Left lung (tissue), 14 donors: ENCODE measurements at places on chromosomes 2 and 18. TPM values are rescaled to one million over a fixed set of nuclear protein-coding genes. Genes with fewer than 3 reads are reported as not detected.

Gene FBXO15
- polyA plus RNA-seq, result 2.8 TPM

DNA sequence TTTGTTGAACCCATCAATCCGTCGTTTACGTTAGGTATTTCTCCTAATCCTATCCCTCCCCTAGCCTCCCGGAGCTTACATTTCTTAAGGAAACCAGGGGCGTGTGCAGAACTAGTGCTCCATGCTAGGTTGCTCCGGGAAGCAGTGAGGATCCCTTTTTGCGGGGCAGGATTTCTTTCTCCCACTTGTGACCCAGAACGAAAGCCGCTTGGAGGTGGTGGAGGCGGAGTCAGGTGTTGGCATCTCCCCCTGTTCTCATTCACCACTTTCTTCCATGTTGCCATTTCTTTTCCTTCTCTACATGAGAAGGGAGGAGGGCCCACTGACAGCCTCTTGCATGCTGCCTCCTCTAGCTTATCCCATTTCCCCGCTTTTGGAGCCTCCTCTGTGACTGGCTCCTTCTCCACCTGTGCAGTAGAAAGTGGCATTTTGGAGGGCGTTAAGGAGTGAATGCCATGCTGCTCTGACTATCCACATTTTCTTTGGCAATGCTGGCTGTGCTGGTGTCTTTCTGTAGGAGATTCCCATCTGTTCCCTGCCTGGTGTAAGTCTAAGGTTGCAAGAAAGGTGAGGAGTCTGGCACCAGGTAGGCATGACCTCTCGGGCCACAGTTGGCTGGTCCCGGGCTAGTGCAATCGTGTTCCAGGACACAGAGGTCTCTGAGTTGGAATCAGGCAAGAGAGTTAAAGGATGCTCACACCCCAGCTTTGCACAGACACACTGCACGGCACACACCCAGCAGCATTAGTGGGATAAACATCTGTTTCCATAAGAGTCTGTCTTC is 89.5 kb downstream of the ACKR3 start:
- no peak for DNase-seq

Gene GULP1
- polyA plus RNA-seq, result 84.7 TPM

- no peak for DNase-seq
Observed at GRCh38 chr18:78296166-78296565, 683.5 kb upstream of the SALL3 start.
